ENCODE measurements at places on chromosomes 5 and 9. TPM values are rescaled to one million over a fixed set of nuclear protein-coding genes. Genes with fewer than 3 reads are reported as not detected.

RNF183 gene
- 0.07 TPM for polyA plus RNA-seq

PCDHB11 gene
- 0.08 TPM for polyA plus RNA-seq

- no peaks in the 10 kb centered on the region for H3K36me3 ChIP-seq
- no peaks in the 10 kb centered on the region for H3K4me1 ChIP-seq
- no peaks in the 10 kb centered on the region for H3K27me3 ChIP-seq
- no peak overlapping the region for H3K4me3 ChIP-seq
- no peak for DNase-seq
Observed at GRCh38 chr9:1639166-1639565, 376.0 kb upstream of the SMARCA2 start.

GRCh38 chr5:104821606-104822005 is 1259.0 kb upstream of the NUDT12 start:
- no peaks in the 10 kb centered on the region for H3K36me3 ChIP-seq
- DNase-seq = no peak
- H3K4me1 ChIP-seq = no peaks in the 10 kb centered on the region
- no peak overlapping the region for H3K4me3 ChIP-seq

DNA sequence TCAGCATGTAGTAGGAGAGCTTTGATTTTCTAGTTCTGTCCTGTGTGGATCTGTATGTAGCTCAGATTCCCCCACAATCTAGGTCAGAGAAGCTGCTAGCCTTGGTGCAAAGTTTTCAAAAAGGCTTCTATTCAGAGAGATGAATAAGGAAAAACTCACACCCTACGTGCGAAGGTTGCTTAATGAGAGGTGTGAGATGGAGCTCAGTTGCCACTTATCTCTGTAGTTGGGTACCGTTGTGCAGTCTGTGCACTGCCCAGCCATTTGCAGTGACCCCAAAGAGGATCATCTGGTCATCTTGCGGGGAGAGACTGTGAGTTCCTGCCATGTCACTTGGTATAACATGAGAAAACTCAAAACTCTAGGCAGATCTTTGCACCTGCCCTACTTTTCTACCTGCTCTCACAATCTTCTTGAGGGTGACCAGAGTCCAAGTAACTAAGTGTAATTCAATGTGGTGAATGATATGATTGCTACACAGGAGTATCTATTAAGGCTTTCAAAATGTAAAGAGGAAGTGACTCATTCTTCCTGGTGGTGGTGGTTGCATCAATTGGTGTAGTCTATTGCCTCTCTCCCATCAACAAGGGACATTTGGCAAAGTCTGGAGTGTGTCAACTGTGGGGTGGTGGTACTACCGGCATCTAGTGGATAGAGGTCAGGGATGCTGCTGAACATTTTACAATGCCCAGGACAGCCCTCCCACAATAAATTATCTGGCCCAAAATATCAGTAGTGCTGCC is 65.2 kb downstream of the TMC1 start:
- DNase-seq = no peak
- no peaks in the 10 kb centered on the region for H3K27me3 ChIP-seq
- H3K4me1 ChIP-seq = no peaks in the 10 kb centered on the region
- no peaks in the 10 kb centered on the region for H3K36me3 ChIP-seq
- peak overlapping the region; percentile 27 for H3K27ac ChIP-seq

DNA sequence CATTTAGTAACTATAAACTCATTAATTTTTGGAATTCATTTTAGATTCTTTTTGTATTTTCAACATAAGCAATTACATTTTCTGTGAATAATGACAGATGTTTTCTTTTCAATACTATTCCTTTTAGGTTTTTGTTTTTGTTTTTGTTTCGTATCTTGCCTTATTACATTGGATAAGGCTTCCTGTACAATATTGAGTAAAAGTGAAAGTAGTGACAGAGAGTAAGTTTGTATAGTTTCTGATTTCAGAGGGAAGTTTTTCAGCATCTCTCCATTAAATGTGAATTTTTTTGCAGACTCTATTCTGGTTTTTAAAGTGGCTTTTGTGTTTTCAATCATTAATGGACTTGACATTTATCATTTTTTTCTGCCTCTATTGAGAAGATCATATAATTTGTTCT is 12.8 kb upstream of the CAMK4 start:
- H3K27ac ChIP-seq = no peak overlapping the region
- H3K36me3 ChIP-seq = no peaks in the 10 kb centered on the region
- no peak overlapping the region for H3K4me3 ChIP-seq
- no peaks in the 10 kb centered on the region for H3K4me1 ChIP-seq
- H3K27me3 ChIP-seq = no peaks in the 10 kb centered on the region
- no peak for DNase-seq

- no peak for DNase-seq
- no peak overlapping the region for H3K27ac ChIP-seq
- no peaks in the 10 kb centered on the region for H3K27me3 ChIP-seq
- H3K36me3 ChIP-seq = no peaks in the 10 kb centered on the region
- no peak overlapping the region for H3K4me3 ChIP-seq
- H3K4me1 ChIP-seq = no peaks in the 10 kb centered on the region
Observed at GRCh38 chr9:137375321-137376058, 47.5 kb downstream of the EXD3 start.

DNA sequence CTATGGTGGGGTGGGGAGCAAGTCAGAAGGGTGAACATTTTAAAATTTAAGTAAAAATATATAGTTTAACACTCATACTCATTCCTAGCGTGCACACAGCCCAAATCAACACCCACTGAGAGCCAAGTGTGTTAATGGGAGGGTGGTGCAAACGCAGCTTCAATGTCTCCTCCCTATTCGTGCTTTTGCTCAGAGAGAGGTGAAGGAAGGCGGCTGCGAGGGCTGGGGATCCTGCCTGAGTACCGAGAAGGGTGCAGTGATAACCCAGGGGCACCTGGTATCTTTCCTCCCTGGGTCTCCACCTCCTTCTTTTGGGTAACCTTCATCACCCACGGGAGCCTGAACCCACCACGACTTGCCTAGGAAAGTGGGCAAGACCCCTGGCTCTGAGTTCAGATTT is 35.0 kb downstream of the FGF1 start:
- H3K27me3 ChIP-seq = no peaks in the 10 kb centered on the region
- no peaks in the 10 kb centered on the region for H3K4me1 ChIP-seq
- H3K27ac ChIP-seq = no peak overlapping the region
- H3K4me3 ChIP-seq = no peak overlapping the region
- DNase-seq = no peak
- H3K36me3 ChIP-seq = no peaks in the 10 kb centered on the region

Measured in liver (tissue), 10 donors.